Dorsolateral prefrontal cortex (tissue), 122 donors: ENCODE measurements at places on chromosomes 12 and 14. TPM values are rescaled to one million over a fixed set of nuclear protein-coding genes. Genes with fewer than 3 reads are reported as not detected.

DTX1 gene
- total RNA-seq = 42.5 TPM

DPY19L2 gene
- 44.1 TPM for total RNA-seq

DDX23 gene
- total RNA-seq = 61.7 TPM

DNA sequence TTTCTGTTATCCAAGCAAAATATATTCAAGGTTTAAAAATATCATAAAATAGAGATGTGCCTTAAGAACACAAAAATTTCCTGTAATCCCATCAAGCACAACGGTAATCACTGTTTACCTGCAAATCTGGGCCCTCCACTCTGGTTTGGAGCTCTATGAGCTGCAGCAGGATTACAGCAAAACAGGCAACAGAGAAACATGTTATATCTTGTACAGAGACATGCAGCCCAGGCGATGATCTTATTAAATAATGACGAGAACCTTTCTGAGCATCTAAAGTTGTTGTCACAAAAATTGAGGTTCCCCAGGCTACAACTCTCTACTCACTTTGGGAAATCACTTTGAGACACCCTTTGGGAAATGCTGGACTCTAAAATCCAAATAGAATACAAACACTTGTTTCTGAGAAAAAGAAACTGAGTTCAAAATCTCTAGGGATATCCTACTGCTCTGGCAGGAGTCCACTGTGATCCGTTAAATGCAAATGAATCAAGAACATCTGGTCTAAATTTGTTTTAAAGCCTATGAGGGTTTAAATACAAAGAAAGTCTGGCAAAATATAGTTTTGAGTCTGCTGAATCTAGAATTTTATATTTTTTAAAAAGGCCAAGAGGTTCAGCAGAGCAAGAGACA, 36.3 kb downstream of the STON2 start:
- DNase-seq = no peak

DNA sequence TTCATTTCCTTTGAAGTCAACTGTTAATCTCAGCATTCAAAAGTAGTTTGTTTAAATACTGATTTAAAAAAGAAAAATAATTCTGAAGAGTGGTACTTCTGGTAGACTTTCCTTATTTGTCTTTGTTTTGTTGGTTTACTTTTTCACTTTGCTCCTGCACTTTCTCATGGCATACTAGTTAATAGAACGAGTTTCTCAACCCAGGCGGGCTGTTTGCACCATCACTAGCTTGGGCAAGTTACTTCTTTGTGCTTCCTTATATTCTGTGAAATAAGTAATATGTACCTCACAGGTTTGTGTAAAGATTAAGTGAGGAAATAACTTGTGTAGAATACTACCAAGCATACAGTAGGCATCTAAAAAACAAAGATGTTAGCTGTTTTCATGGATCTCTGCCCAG, 45.5 kb downstream of the SLC38A6 start:
- no peak for DNase-seq

GRCh38 chr14:21987937-21988336, 314.3 kb upstream of the OR4E1 start:
- DNase-seq = no peak

DNA sequence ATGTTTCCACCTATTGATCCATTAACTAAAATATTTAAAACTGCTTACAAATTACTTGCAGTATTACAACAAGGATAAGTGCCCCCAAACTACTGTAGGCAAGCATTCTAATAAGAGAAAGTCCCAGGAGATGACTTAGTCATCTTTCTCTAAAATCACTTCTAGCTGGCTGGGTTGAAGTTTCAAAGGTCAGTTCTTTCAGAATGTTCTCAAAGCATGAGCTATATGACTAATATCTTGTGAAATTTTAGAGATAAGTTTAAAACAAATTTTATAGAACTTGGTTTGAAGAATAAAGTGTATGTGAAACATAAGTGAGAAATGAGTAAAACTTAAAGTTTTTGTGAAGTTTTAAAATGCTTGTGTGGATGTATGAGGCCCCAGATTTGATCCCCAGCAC, 24.3 kb upstream of the OR6J1 start:
- no peak for DNase-seq

GRCh38 chr14:29800961-29801360, 126.7 kb downstream of the PRKD1 start:
- no peak for DNase-seq

GRCh38 chr14:42872786-42873185, 1266.1 kb downstream of the LRFN5 start:
- no peak for DNase-seq
